ENCODE measurements at places on chromosomes 7 and 10. TPM values are rescaled to one million over a fixed set of nuclear protein-coding genes. Genes with fewer than 3 reads are reported as not detected.

Gene SEMA3C
- 90.6 TPM for total RNA-seq

- H3K27ac ChIP-seq = peak overlapping the region; percentile 56
- no peaks in the 10 kb centered on the region for H3K36me3 ChIP-seq
- H3K4me3 ChIP-seq = no peak overlapping the region
- no peaks in the 10 kb centered on the region for H3K27me3 ChIP-seq
- H3K4me1 ChIP-seq = peaks cover 34% of the 10 kb centered on the region
Observed at GRCh38 chr7:135159359-135160085, 11.0 kb downstream of the CYREN start.

DNA sequence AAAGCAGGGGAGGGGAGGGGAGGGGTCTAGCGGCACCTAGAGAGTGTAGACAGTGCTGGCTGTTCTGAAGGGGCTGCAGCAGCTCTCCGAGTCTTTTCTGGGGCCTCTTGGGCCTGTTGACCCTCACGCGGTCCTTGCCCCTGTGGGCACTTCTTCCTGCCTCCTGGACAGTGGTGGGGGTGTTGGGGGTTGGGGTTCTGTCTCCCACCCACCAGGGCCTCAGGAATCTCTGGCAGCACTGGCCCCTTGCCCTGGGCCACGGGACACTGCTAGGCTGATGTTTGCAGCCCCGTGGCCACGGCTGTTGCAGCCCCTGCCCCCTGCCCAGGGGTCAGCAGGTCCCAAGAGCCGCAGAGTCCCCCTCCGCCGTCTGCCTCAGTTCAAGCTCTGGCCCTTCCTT lies 68.9 kb upstream of the INPP5A start:
- no peak overlapping the region for H3K4me3 ChIP-seq
- no peak for DNase-seq
- no peaks in the 10 kb centered on the region for H3K27me3 ChIP-seq
- H3K27ac ChIP-seq = peak overlapping the region; percentile 76

DNA sequence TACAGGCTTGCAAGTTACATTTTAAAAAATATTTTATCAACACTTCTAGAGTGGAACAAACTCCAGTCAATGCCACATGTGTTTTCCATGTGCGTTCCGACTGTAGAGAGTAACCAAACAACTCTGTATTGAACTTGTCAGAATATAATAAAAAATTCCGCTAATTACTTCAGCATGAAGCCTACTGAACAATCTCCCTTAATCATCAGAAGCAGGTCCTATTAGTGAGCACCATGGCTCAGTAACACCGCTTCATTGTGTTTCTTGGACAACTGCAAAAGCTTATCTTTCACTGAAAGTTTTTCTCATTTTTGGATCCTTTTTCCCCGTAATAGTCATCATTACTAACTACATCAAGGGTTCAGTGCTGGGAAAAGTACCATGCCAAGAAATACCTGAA lies 117.0 kb downstream of the MKX start:
- H3K27me3 ChIP-seq = no peaks in the 10 kb centered on the region
- no peaks in the 10 kb centered on the region for H3K4me1 ChIP-seq
- H3K27ac ChIP-seq = no peak overlapping the region
- H3K4me3 ChIP-seq = no peak overlapping the region
- no peak for DNase-seq

GRCh38 chr10:89888321-89889070 lies 187.1 kb downstream of the KIF20B start:
- no peaks in the 10 kb centered on the region for H3K4me1 ChIP-seq
- no peaks in the 10 kb centered on the region for H3K36me3 ChIP-seq
- H3K27ac ChIP-seq = no peak overlapping the region
- H3K27me3 ChIP-seq = no peaks in the 10 kb centered on the region
- no peak overlapping the region for H3K4me3 ChIP-seq

DNA sequence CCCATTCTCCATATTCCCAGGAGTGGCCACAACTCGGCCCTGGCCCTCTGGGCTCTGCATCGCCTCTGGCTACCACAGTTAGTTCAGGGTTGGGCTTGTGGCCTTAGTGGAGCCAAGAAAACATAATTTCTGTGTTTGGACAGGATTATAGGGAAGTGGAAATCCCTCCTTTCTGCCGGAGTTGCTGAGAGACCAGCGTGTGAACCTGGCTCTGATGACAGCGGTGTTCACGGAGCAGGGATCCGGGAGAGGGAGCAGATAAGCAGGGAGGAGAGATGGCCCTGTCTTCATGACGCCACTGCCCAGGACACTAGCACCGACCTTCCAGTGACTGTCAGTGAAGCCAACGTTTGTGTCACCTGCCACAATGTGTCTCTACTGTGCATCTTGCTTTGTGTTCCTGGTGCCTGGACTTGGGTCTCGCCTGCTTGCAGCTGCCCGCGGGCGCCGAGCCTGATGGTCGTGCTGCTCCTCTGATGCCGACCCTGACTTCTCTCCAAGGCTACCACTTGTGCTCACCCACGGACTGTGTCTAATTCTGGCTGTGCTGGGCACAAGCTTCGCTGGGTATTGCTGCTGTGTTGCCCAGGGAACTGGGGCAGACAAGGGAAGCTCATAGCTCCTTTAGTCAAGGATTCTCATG lies 67.0 kb upstream of the VIPR2 start:
- H3K36me3 ChIP-seq = no peaks in the 10 kb centered on the region
- no peak overlapping the region for H3K4me3 ChIP-seq
- DNase-seq = peak; percentile 82

All from vagina (tissue), 2 donors.